Myocyte (in vitro differentiated cells): ENCODE measurements at places on chromosomes 1 and 21. TPM values are rescaled to one million over a fixed set of nuclear protein-coding genes. Genes with fewer than 3 reads are reported as not detected.

Gene C4BPB
- total RNA-seq, result not detected in 2 replicates

Gene TPTE
- total RNA-seq, result not detected in 2 replicates

- DNase-seq, result no peak
These were observed 20.2 kb downstream of the BTG2 start for GRCh38 chr1:203325418-203326091.

DNA sequence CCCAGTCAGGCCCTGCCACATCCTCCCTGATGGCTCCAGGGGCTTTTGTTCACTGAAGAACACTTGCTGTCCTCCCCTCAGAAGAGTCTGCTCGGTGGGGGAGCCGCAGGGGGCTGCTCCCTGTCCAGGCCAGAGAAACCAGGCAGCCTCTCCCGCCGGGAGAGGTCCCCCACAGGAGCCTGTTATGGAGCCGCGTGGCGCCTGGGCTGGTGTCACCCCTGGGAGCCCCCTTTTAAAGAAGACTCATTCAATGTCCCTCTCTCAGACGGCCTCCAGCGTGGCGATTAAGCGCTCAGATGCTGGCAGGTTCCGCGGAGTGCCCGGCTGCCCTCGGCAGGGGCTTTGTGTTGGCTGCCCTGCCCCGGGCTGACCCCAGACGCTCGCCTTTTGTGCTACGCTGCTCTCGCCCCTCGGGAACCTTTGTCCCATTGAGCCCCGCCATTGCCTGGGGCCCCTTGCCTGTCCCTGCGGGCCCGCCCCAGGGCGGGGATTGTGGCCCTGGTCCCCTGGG, 43.1 kb downstream of the SKI start:
- no peak for DNase-seq

Gene PROX1
- total RNA-seq, result 6.7 and 8.5 TPM in 2 replicates

DNA sequence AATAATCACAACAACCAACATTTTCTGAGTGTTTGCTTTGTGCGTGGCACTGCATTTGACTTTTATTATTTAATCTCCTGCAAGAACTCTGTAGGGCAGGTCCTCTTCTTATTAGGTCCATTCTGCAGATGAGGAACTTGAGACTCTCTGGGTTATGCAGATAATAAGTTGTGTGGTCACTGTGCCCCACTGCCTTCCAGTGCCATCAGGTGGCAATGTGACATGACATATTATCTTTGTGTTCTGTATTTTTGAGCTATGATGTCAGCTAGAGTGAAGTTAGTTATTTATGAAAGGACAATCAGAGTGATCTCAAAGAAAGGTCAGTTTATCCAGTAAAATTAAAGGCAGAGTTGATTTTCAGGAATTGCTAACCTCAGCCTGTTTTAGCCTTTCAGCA, 196.0 kb downstream of the FMN2 start:
- peak; percentile 63 for DNase-seq

DNA sequence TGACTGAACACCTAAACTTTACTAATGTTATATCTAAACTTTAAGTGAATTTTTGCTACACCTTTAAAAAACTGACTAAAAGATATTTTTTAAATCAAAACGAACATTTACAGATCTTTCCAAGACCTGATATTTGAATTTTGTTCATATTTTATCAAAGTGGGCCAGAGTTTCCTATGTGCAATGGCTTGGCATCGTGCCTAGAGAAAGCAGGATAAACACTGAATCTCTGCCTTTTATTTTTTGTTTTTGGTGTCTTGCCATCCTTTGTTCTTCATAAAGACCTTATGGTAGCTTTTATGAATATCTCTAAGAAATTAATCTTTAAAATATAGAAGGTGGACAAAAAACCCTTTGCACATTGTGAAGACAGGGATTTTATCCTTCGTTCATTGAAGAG, 25.8 kb upstream of the VPS26C start:
- no peak for DNase-seq

- DNase-seq, result no peak
These were observed 31.4 kb downstream of the CLCA1 start for GRCh38 chr1:86499987-86500593.

DNA sequence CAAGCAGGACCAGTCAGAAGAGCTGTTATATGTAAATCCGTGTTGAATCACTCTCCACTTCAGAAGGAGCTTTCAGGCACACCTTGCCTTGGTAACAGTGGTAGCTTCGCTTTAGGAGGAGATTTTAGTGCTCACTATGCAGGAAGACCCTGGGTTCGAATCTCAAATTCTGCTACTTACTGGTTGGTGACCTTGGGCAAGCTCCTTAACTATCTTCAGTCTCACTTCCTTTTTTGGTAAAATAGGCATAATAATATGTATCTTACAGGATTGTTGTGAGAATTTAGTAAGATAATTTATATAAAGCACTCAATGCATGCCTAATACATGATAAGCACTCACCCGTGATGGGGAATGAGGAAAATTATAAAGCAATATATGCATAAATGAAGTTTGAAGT, 46.7 kb upstream of the GPR52 start:
- no peak for DNase-seq

Gene S100A2
- 6.4 and 7.1 TPM in 2 replicates for total RNA-seq

GRCh38 chr1:165423136-165423535, 21.8 kb downstream of the RXRG start:
- DNase-seq, result no peak

DNA sequence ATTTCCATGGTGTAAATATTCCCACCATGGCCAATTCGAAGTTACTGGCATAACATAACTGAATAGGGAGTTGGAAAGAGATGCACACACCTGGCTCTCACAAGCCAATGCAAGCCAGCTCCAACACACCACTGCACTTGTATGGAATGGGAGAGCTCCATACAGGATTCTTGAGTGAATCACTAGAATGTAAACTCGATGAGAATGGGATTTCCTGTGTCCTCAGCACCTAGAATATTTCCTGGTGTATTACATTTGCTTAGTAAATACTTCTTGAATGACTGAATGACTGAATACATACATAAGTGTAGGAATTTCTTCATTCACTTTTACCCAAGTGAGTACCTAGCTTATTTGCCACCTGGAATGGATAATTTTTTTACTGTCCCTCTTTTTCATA, 16.2 kb upstream of the PPIE start:
- DNase-seq, result no peak

Gene MRPL55
- total RNA-seq, result 67.0 and 82.8 TPM in 2 replicates

- DNase-seq, result no peak
These were observed 60.5 kb downstream of the SMYD2 start for GRCh38 chr1:214341459-214341858.

- peak; percentile 46 for DNase-seq
These were observed 1.1 kb downstream of the S100A11 start for GRCh38 chr1:152035539-152036266.

- no peak for DNase-seq
These were observed 1.9 kb upstream of the IL24 start for GRCh38 chr1:206895325-206895724.

DNA sequence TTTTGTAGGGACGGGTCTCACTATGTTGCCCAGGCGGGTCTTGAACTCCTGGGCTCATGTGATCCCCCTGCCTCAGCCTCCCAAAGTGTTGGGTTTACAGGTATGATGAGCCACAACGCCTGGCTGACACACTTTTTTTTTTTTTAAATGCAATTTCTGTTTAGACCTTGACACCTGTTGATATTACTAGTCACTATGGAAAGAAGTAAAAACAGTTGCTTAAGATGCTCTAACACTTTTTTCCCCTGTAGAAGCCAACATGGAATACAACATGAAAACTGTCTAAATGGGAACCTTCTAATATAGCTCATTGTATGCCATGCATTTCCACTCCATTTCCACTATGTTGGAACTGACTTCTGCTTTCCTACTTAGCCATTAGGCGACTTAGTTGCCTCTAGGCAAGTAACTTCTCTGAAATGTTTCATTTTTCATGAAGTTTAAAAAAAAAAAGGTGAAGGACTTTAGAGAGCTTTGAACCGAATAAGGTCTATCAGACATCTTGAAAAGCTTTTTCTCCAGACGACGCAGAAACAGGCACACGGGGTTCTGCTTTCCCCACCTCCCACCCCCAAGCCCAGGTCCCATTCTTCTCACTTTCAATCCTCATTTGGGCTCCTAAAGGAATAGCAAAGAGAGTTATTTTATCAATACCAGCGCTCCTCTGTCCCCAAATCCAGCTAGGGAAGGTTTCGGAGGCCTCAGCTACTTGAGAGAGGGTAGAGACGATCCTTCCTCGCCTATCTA, 648 bp upstream of the DR1 start:
- DNase-seq, result no peak

- DNase-seq, result no peak
These were observed 23.1 kb downstream of the IER5 start for GRCh38 chr1:181111559-181111958.

DNA sequence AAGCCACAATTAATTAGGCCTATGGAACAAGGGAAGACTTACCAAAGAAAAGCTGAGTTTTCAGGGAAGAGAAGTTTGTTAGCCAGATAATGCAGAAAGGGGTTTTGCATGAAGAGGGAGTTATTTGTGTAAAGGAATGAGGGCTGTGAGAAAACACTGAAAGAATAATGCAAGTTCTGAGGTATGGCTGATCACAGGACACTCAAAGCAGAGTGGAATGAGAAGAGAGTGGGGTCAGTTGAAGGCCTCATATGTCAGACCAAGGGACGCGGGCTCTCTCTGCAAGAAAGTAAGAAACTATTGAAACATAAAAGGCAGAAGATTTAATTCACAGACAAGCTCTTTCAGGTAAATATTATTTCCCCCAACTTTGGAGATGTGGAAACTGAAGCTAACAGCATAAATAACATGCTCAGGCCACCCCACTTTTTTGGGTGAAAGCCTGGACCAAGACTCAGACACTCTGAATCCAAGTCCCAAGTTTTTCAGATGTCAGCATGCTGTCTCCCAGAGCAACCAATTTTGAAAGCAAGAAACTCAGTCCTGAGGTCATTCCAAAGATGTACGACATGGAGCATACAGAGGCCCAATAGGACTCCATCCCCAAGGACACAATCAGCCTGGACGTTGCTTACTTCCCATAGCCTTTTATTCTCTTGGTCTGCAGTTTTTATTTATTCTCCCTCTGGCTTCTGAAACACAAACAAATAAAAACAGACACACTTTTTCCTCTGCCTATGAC, 47.3 kb upstream of the FGGY start:
- DNase-seq, result no peak

Gene COL16A1
- 27.9 and 37.7 TPM in 2 replicates for total RNA-seq

DNA sequence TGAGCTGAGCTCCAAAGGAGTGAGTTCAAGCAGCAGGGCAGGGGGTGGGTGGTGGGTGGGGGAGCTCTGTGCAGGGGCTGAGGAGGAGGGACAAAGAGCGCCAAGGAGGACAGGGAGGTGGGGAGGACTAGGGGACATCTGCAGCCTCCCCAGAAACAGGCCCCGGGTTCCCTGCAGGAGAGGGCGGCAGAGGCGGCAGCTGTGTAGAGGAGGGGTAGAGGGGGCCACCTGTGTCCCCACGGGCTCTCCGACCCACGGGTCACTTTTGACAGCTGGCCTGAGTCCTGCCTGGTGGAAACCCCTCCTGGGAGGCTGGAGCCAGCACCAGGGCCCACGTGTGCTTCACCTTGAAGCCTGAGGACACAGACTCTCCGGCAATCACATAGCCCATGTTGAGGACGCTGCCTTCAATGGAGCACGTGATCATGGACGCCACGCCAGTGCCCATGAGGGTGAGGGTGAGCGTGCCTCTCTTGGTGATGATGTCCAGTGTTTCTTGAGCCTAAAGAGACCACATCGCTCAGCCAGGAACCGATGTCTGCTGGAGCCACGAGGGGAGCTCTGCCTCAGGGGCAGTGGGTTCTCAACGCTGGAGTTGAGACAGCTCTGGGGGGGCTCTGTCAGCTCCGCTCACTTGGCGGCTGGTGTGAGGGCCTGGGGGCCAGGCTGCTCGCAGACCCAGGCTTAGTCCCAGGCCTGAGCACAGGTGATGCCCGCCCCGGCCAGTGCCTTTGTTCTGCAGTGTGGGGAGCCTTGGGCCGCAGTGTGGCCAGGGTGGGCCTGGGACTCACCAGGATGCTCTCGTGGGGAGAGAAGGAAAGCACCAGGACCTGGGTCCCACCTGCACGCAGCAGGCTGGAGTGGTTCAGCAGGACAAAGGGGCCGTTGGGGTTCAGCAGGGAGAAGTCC, 6.6 kb upstream of the TMEM52 start:
- DNase-seq, result no peak

Gene FCER1G
- total RNA-seq, result not detected in 2 replicates

Gene WASF2
- 17.3 and 18.2 TPM in 2 replicates for total RNA-seq

Gene FCRL6
- total RNA-seq, result not detected in 2 replicates

DNA sequence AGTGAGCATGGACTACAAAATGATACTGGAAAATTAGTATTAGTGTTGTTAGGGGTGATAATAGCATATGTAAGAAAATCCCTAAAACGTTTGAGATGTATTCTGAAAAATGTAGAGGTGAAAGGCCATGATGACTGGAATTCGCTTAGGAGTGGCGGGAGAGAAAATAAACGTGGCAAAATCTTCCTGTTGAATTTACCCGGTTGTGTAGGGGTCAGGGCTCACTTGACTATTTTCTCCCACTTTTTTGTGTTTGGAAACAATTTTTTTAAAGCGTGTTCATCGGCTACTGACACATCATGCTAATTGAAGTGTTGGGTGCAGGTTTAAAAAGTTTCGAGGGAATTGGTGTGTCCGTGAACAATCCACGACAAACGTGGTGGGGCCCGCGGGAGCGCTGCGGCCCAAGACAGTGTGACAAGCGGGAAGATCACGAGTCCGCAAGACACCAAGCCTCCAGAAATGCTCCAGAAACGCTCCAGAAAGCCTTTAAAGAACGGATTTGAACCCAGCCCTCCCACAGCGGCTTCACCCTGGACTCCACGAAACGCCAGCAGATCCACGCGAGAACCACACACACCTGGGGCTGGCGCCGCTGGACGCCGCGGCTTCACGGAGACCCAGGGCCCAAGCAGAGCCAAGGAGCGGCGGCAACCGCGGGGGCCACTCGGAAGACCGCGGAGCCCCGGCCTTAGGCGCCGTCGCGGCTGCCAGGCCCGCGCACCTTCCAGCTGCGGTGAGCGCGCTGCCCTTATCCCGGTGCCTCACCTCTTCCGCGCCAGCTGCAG, 573 bp downstream of the PSMG1 start:
- peak; percentile 43 for DNase-seq

DNA sequence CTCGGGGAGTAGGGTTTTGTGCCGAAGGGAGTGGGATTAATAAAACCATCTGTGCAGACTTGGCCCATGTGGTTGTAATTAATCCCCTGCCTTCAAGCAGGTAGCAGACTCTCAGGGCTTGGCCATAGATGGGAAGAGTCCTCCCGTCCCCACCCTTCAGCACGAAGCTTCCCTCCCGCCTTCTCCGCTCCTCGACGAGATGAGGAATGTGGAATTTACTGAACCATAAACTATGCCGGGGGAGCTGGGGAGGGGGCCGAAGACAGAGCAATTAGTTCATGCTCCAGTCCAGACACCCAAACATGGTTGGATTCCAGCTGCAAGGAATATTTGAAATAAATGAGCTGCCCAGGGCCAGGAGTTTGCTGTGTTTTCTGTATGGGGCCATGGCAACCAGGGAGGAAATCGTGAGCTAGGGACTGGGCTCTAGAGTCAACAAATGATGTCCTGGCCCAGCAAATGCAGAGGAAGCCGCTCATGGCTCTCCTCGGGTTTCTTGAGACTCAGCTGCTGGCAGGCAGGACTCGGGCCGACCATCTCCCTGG, 78.8 kb downstream of the SPSB1 start:
- DNase-seq, result peak; percentile 65

GRCh38 chr1:65264197-65264929, 45.0 kb upstream of the DNAJC6 start:
- peak; percentile 79 for DNase-seq
